Left hindlimb (tissue), 1 donor: ENCODE measurements at places on chromosomes 2 and 18.
A peak's percentile ranks its signal among the peaks of the same experiment; 100 is the strongest.

DNA sequence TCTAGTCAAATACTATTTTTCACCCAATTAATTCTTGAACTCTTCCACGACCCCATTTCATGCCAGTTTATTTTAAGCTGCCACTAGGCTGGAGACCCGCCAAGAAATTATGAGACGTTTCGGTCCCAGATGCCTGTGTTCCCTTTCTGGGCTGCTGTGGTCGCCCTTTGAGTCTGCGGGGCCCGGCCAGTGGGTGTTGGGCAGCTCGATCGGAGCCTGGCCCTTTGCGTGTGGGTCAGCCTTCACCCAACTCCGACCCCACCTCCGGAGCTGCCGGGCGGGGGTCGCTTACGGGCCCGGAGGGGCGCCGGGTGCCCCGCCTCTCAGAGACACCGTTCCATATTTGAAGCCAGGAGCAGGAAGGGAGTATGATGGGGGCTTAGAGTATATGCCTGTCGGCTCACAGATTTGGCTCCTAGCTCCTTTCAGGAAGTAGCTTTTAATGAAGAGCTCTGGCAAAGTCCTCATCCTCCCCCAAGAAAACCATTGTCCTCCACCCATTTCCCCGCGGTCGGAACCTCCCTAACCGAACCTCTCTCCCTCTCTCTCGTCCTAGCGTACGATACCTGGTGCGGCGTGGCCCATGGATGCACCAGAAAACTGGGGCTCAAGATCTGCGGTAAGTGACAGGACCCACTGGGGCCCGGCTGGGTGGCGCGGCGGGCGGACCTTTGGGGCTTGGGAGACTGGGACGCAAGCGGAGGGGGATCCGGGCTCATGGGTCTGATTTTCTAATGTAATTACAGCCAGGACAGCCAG, 5.0 kb downstream of the GAD1 start:
- no peak for DNase-seq

DNA sequence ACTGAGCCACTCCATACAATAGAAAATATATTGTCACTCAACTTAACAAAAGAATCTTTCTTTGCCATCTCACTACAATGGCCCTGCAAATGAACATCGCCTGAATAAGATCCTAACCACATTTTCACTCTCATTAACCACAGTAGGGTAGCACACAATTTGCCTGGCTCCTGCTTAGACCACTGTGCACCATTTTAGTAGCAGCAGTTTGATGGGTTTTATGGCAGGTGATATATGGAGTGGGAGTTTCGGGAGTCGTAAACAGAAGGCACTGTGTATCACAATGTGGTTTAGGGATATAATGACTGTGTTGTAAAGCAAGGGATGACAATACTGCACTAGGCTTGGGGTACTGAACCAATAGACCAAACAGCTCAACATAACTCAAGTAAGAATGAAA, 617.4 kb downstream of the BCL11A start:
- DNase-seq, result no peak

DNA sequence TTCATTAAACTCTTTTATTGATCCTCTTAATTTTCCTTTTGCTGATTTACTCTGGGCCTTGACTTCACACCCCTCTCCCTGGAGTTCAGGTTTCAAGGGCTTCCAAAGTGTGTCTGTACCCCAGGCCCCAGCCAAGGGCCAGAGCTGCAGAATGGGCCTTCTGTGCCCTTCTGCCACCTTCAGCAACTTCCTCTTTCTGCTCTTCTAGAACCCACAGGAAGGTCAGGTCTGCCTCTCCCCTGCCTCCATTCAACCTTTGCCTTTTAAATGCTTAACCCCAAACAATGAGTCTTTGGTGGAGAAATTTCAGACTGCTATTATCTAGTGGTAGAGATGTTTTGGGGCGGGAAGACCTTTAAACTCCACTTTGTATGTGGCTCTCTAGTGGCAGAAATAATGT, 63.1 kb downstream of the TSN start:
- DNase-seq, result no peak

DNA sequence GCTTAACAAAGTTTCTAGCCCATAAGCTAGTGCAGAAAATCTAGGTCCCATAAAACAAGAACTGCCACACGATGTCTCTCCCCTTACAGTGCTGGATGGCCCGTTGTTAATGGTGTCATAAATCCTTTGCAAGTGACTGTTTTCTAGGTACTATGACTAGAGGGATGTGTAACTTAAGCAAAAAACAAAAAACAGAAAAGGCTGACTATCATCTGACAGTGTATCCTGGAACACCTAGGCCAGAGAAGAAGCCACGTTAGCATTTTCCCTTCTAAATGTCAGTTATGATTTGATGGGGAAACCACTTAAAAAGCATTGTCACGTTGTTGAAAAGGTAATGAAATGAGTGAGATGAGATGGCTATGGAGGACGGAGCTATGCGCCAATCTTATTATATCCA, 2.4 kb downstream of the CASP8 start:
- DNase-seq, result no peak

DNA sequence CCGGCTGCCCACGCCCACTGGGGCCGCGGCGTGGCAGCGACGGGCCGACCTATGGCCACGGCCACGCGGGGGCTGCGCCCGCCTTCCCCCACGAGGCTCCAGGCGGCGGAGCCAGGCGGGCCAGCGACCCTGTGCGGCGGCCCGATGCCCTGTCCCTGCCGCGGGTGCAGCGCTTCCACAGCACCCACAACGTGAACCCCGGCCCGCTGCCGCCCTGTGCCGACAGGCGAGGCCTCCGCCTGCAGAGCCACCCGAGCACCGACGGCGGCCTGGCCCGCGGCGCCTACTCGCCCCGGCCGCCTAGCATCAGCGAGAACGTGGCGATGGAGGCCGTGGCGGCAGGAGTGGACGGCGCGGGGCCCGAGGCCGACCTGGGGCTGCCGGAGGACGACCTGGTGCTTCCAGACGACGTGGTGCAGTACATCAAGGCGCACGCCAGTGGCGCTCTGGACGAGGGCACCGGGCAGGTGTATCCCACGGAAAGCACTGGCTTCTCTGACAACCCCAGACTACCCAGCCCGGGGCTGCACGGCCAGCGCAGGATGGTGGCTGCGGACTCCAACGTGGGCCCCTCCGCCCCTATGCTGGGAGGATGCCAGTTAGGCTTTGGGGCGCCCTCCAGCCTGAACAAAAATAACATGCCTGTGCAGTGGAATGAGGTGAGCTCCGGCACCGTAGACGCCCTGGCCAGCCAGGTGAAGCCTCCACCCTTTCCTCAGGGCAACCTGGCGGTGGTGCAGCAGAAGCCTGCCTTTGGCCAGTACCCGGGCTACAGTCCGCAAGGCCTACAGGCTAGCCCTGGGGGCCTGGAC, 253.2 kb downstream of the GLI2 start:
- no peak for DNase-seq

DNA sequence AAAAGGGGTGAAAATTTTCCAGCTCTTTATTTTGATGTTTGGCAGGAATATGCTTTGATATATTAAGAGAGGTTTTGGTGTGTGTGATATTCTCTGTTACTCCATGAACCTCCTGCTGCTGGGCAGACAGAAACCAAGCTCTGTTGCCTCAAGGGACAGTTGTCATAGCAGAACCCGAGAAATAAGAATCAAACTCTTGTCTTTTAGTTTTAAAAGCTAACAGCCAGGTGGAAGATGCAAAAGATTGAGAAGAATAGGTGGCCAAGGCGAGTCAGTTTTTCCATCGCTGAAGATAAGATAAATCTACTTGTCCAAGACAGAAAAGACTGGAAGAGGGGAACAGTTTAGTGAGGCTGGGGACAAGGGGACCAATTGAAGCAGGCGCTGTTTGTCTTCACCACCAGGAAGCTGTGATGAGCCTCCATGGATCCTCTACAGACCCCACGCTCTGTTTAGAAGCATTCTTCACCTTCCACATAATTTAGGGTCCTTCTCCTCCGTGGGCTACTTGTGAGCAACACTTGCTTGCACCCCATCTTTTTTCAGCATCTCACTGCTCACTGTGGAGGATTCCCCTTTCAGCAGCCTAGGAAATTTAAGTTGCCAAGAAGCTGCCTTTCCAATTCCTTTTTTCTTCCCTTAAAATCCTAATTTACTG, 23.9 kb downstream of the PMAIP1 start:
- no peak for DNase-seq

DNA sequence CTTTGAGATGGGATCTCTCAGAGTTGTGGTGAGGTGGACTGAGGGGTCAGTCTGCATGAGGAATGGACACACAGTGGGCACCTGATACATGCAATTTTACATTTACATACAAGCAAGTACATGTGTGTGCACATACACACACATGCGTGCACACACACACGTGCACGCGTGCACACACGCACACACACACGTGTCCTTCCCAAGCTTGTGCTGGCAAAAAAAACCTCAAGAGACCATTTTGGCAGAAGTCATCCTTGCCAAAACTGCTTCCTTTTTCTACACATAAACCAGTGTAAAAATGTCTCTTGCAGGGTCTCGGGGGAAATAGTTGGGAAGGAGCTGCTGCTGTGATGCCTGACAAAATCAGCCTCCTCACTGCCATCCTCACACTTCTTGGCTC, 279.5 kb upstream of the POU3F3 start:
- DNase-seq, result no peak

GRCh38 chr2:42196403-42197267, 27.5 kb downstream of the EML4 start:
- no peak for DNase-seq

GRCh38 chr2:100197631-100198153, 55.3 kb upstream of the AFF3 start:
- peak; percentile 82 for DNase-seq

GRCh38 chr18:8283891-8284585, 325.2 kb upstream of the RAB12 start:
- DNase-seq, result no peak

GRCh38 chr18:22322243-22322691, 95.4 kb downstream of the CTAGE1 start:
- DNase-seq, result no peak

DNA sequence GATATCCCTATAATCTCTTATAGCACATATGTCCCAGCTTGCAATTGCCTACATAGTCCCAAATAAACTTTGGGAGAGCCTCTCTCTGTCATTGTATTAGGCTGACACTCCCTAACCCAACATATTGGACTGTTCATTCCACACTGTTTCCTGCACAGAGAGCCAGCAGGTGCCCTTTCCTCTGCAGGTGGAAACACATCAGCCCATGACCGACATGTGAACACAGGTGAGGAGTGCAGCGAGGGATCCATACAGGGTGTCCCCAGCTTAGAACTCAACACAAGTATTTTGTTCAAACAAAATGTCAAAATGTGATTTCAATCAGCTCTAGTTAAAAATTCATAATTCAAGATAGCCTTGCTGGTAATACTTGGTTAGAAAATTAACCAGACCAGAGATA, 49.9 kb upstream of the TPO start:
- DNase-seq, result no peak

DNA sequence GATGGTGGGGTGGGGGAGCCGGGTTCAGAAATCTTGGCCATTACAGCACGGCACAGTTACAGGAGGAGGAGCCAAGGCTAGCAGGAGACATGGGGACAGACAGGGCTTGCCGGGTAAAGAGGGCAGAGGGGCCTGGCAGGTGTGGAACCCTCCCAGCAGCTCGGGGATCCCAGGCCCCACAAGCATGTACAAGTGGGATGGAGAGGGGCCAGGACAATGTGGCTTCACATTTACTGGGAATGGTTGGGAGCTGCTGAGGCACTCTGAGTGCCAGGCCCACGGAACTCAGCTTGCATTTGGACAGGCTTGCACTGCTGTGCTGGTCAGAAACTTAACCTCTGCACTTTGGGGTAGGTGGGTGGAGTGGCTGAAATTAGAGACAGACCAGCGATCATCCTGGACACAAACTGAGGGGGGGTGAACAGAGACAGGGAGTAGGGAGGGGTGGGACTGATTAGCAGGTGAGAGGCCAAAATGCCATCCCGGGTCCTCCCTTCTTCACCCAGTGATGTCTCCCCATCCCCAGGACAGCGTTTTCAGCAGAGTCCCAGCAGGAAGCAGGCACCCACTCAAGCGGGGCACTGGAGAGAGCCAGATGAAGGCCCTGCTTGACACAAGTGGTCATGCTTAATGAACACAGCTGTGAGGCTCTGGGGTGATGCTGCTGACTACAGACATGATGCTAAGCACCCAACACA, 9.6 kb downstream of the PER2 start:
- no peak for DNase-seq
